ENCODE measurements at places on chromosomes 1 and 21.
A peak's percentile ranks its signal among the peaks of the same experiment; 100 is the strongest.

DNA sequence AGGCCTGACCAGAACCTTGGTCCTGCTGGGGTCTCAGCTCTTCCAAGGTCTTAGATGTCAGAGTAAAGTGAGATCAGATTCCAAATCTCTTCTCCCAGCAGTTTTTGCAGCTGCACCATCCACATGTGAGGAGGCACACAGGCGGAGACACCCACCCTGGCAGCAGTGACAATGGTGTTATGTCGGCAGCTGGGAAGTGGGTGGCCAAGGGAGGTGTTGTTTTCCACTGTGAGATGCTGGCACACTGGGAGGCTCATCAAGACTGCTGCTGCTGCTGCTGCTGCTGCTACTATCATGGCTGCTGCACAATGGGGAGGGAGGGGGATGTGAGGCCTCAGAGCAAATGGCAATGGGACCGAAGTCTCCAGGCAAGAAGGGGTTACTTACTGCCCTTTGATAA, 23.6 kb downstream of the CAMK2N1 start:
- DNase-seq: no peak

DNA sequence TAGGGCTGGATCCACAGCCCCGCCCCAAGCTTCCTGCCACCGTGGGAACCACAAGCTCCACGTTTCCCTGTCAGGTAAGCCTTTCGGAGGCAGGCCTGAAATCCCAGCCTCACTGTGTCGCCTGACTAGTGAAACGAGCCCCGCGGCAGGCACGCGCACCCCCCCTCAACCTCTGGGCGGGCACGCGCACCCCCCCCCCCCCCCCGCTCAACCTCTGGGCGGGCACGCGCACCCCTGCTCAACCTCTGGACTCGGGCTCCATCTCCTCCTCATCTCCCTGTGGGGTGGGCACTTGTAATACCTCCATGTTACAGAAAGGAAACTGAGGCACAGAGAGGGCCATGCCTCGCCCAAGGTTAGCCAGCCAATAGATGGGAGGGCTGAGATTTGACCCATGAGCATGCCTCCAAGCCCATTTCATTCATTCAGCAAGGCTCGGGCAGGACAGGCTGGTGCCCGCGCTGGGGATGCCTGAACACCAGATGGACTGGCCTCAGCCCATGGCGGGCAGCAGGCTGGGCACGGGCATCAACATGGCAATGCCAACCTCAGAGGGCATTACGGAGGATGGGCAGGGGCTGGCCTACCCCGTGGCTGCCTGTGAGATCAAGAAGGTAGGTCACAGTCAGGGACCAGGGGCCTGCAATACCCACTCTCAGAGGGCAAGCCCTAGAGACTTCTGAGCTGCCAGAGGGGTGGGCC, 4.7 kb downstream of the CFAP410 start:
- DNase-seq: no peak

- no peak for DNase-seq
These were observed 141.6 kb upstream of the SLC45A1 start for GRCh38 chr1:8176279-8176678.

DNA sequence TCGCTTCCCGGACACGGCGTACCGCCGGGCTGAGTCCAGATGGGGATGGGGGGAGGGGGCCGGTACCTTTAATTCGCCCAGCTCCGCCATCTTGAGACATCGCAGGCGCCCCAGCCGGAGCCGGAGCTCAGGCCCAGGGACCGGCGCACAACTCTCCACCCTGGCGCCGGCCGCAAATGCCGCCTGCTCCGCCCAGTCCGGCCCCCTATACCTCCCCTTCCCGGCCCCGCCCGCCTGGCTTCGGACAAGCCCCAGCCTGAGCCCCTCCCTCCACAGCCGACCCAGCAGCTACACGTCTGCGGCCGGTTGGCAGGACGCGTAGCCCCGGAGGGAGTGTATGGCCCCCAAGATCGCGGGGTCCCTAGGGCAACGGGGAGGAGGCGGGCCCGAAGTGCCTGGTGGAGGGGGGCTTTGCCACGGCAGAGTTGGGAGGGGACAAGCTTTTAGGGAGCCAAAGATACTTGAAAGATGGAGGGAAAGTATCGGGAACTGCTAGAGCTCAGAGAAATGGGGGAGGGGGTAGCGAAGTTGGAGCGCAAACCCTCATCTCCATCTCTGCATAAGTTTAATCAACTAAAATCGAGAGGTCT, at the start of gene PIAS3:
Gene PIAS3 (minus strand): TSS at position 181 of the 590 bp plus-strand sequence. CDS start 91 bp downstream, at position 90.
- peak; percentile 77 for DNase-seq

DNA sequence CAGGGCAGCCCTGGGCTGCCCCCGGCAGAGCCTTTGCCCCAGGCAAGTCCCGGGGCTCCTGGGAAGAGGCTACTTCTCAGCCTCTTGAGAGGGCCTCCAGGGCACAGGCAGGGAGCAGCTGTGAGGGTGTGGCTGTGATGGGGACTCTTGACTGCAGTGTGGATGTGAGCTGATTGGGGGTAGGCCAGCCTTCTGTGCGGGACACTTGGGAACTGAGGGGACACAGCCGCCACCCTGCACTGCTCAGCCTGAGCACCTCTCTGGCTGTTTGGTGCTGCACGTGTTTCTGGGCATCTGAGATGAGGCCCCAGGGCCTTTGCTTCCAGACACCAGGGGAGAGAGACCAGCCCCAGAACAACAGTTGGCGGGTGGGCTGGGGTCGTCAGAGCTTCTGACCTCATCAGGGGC, 62.1 kb downstream of the SKI start:
- DNase-seq: no peak

- peak; percentile 68 for DNase-seq
These were observed at the start of gene CXADR for GRCh38 chr21:17512253-17513213. Gene CXADR, plus strand, starts transcription at chr21:17513043. Its CDS starts 87 bp downstream, at chr21:17513130.

DNA sequence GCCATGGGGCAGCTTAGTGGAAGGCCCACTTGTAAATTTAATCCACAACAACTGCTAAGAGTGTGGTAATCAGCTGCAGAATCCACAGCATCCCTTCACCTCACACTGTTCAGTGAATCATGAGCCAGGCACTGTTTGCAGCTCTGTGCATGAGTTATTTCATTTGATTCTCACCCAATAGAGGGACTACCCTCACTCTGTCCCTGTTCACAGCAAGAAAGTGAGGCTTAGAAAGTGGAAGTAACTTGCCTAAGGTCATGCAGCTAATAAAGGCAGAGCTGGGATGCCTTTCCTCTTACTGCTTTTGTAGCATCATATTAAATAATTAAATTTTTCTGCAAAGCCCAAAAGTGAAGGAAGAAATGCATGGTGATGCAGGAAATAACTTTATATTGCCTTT, 346.5 kb upstream of the PLD5 start:
- DNase-seq: no peak

DNA sequence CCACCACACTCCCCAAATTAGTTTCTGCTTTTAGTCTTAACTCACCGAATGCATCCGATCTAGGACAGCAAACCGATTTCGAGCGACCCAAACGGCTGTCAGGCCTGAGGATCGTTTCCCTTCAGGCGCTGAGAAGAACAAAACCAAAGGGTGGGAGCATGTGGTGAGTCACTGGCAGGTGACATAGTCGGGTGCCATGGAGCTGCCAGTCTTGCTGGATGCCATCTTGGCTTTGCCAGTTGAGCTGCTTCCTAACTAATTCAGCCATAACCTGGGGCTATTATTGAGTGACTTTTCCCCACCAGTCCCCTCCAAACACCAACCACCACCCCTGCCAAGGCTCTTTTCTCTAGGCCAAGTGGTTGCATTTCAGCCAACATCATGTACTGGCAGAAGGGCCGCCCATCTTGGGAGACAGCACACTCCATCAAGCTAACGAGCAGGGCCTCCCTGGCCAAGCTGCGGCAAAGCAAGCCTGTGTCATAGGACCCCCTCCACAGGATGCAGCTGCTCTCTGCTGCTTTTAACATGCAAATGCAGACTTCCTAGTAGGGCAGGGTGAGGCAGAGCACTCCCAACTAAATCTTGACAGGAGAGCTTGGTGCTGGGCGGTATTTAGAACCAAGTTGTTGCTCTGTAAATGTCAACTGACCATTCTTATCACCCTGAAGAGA, 22.3 kb upstream of the PEX19 start:
- no peak for DNase-seq

DNA sequence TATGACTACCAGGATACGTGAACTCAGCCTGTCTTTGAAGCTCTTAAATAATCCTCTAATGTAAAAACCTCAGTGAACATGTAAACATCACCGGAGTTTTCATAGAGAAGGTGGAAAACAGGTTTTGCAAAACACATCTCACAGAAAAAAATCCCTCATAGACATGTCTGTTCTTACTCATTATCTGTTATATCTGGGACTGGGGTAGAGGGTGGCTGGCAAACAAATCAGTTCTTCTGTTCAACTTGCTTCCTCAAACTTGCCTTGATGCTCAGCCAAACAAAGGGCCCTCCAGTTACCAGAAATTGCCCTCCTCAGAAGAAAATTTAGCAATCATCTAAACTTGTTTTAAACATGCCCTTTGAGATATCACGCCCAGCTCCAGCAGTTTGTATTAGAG, 66.1 kb upstream of the CXADR start:
- DNase-seq: no peak

DNA sequence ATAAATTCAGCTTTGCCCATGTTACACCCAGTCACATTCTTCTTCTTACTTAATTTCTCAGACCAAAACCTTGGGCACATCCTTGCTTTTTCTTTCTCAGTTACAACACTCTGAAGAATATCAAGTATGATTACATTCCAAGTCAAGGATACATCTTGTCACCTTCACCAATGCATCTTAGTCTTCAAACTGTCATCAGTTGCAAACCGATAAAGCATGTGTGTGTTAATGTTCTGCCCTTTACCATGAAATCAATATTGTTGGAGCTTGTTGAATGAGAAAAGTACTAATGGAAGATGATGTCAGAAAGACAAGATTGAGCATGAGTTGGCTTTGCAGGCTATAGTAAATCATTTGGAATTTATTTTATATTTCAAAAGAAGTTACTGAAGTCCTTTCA, 764.6 kb downstream of the NCAM2 start:
- no peak for DNase-seq

DNA sequence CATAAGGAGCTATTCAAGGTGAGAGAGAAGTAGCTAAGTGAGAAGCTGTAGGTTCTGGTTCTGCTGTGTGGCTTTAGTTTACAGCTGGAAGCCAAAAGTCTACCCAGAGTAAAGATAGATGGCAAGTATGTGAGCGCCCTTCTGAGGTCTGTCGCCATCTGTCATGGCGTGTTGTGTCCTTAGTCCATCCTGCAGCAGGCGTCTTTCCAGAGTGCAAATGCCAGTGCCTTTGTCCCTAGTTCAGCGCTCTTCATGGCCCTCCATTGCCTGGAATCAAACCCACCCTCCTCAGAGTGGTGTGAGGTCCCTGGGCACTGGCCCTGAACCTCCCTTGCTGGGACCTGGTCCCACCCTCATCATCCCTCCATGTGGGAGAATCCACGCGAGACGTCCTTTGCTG, 96.6 kb downstream of the ADARB1 start:
- DNase-seq: no peak

- DNase-seq: no peak
These were observed 3.8 kb downstream of the ZNF672 start for GRCh38 chr1:248841702-248842395.

DNA sequence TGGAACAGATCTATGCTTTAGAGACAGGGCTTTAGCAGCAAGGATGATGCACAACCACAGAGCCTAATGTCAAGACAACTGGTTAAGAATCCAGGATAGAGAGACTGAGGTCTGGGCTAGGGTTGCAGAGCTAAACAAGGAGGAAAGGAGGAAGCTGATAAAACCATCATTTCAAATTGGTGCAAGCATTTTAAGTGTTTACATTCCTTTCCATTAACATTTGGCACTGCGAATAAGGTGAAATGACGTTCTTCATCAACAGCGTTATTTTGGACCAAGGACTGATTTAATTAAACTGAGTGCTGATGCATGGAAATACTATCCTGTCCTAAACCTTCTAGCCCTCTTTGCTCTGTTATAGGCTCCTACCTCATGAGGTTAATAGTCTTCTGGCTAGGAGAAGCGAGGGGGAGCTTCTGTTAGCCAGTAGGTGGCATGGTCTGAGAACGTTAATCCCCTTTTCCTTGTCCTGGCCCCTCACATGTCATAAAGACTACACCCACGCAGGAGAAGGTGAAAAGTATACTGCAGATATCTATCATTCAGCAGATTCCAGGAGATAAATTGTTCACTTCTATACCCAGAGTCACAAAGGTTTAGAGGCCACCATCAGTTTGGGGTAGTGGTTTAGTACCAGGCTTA, 7.6 kb upstream of the C1orf21 start:
- DNase-seq: no peak

- no peak for DNase-seq
These were observed 1.9 kb downstream of the SAMD13 start for GRCh38 chr1:84303314-84303830.

DNA sequence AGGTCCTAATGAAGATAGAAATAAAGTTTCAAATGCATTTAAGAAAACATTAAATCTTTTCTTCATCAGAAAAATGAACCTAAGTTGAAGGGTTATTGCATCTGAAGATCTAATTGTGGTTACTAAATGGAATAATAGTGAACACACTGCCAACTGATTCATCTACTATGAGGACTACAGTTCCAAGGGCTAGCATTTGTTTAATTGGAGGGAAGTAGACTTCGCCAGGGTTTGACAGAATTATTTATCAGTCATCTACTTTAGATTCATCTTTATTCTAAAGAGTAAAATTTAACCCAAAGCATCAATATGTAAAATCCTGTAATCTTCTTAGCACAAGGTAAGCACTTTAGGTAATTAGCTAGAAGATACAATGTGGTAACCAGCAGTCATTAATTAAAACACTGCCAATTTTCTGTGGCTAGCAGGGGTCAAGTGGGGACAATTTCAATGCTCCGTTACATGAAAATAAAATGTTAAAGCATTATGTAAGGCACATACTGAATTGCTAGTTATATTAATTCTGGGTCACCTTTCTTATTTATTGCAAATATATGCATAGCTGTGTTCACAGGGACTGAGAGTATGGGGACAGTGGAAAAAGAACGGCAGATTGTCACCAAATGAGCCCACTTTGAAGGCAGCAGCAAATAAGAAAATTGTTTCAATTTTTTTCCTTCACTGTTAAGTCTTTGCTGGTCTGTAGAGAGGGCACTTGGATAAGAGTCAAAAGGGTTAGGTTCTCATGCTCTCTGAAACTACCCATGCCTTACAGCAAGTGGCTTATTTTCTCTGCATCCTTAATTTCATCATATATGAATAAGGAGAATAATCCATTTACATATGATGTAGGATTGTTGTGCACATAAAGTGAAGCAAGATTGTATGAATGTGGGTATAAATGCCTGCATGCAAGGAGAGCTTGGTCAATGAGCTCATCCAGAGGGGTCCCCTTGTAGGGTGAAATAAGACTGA, 416.0 kb downstream of the PCP4 start:
- DNase-seq: no peak

DNA sequence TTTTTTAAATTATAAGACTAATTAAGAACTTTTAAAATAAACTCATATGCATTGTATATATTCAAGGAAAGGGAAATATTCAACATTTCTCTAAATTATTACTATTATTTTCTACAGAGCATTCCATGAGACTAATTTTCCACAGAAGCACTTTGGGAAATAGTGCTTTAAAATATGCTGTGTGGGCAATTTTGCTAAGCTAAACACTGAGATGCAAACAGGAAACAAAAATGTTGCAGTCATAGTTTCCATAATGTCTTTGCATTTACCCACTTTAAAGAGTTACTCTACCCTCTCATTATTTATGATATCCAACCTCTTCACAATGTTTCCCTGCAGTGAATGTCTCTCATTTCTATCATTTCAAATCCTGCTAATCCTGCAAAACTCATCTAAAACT, 269.6 kb upstream of the BEND5 start:
- no peak for DNase-seq

Data from stimulated activated CD4-positive, alpha-beta T cell treated with anti-CD3 and anti-CD28 coated beads, Interleukin-15, amount 100 ng/mL, for 1 hour (primary cell).